Vagina (tissue), 2 donors: ENCODE measurements at places on chromosomes 3 and 15. TPM values are rescaled to one million over a fixed set of nuclear protein-coding genes. Genes with fewer than 3 reads are reported as not detected.

The CNBP gene
- total RNA-seq, result 405 TPM

DNA sequence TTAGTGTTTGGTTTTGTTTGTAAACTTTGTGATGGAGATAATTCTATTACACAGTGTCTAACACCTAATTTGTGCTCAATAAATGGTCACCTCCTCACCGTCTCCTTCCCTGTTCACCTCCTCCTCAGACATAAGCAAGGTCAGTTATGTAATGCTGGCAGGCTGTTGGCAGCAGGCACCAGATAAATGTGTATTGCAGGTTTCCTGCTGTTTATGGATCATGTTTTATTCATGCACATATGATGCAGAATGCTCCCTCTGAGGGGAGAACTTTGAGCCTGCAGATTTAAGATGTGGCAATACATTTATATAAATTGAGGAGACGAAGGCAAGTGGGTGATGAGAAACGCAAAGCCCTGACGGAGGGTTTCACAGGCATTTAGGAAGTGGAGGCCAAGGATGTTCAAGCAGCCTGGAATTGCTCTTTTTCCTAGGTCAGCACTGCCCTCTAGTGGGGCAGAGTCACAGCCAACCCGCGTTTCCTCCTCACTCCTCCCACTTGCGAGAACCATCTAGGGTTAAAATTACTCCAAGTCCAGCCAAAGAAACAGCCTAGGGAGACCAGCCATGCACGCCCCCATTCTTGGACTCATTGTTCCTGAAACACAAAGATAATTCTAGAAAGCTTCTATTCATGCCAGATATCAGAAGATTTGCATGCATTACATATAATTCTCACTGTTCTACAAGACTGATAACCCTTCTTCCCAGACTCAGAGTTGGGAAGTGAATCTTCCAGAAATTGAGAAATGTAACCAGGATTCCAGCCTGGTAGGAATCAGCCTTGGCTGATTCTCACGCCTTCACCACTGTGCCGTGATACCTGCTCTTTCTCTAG is 228.7 kb downstream of the SLCO3A1 start:
- H3K4me3 ChIP-seq, result no peak overlapping the region
- peaks cover 19% of the 10 kb centered on the region for H3K4me1 ChIP-seq
- no peaks in the 10 kb centered on the region for H3K27me3 ChIP-seq
- H3K27ac ChIP-seq, result no peak overlapping the region
- no peaks in the 10 kb centered on the region for H3K36me3 ChIP-seq
- DNase-seq, result no peak

DNA sequence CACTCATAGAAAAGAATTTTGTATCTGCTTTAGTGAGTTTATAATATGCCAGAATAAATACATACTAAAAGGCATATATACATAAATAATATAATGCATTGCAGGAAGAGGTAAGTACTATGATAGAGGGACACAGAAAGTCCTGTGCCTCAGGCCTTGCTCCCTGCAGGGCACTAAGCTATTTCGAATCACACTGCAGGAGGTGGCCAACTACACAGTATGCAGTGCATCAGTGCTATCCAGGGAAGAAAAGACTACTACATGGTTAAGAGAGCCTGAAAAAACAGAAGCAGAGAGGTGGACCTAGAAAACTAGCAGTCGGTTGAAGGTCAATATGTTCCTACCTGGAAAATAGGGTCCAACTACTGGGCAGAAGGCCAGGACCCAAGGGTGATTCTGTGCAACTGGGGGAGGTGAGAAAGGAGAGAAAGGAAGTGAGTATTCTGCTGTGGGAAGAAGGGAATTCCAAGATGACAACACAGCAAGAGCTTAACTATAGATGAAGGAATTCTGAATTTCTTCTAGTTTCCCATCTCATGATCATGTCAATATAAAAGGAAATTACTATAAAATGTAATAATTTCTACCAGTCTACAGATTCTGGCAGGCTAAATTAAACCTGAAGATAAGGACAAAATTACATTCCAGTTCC is 218.0 kb downstream of the ZBTB20 start:
- DNase-seq, result no peak
- H3K27me3 ChIP-seq, result no peaks in the 10 kb centered on the region
- H3K4me3 ChIP-seq, result no peak overlapping the region
- no peaks in the 10 kb centered on the region for H3K4me1 ChIP-seq
- H3K27ac ChIP-seq, result no peak overlapping the region

GRCh38 chr3:2420919-2421318 is 322.3 kb downstream of the CNTN4 start:
- no peak overlapping the region for H3K4me3 ChIP-seq
- no peaks in the 10 kb centered on the region for H3K4me1 ChIP-seq
- H3K36me3 ChIP-seq, result no peaks in the 10 kb centered on the region

GRCh38 chr3:139120086-139121056 is 75.7 kb upstream of the PRR23C start:
- no peak overlapping the region for H3K4me3 ChIP-seq
- no peaks in the 10 kb centered on the region for H3K27me3 ChIP-seq
- peak; percentile 84 for DNase-seq

DNA sequence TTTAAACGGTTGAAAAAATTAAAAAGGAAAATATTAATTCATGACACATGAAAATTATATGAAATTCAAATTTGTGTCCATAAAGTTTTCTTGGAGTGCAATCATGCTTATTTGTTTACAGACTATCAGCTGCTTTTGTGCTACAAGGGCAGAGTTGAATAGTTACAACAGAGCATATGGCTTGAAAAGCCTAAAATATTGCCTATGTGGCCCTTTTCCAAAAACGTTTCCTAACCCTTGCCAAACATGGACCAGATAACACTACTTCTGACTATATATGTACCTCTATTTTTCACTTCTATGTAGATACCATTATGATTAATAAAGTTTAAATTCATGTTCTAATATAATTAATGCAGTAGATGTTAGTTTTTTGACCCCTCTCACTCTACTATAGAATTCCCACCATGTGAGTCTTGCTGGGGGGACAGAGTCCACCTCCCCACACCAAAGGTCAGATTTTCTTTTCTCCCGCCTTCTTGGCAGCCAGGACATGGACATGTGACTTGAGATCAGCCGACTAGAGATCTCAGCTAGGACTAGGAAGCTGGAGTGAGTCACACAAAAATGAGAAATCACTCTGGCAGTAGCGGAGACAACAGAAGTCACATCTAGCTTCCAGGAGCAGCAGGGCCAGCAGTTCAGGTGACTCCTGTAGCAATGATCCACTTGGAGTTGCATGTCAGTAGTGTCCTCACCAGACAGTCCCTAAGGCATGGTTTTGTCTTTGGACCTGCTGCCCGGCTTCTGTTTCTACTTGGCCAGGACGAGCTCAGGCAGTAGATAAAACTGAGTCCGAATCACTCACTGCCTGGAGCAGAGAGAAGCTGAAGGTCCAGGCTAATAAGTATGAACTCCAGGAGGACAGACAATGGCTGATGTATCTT is 22.4 kb downstream of the CIAO2A start:
- peak overlapping the region; percentile 91 for H3K27ac ChIP-seq
- H3K36me3 ChIP-seq, result no peaks in the 10 kb centered on the region
- peak; percentile 98 for DNase-seq
